ENCODE measurements at places on chromosomes 16 and 17.

GRCh38 chr16:83031524-83031923 is 404.8 kb downstream of the CDH13 start:
- no peak for DNase-seq

DNA sequence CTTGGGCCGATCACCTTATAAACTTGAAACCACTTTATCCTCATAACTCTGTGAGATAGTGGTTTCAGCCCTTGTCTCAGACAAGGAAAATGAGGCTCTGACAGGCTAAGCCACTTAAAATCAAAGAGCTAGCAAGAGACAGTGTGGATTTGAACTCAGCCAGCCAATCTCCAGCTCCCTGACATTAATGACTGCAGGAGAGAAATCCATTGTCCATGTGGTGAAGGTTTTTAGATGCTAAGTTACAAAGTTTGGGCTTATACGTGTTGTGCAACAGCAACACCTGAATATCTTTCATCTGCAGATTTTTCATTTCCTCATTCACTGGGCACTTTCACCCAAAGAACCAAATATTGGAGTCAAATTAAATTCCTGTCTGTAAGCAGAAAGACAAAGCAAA is 501.3 kb downstream of the GRIN2A start:
- no peak for DNase-seq

DNA sequence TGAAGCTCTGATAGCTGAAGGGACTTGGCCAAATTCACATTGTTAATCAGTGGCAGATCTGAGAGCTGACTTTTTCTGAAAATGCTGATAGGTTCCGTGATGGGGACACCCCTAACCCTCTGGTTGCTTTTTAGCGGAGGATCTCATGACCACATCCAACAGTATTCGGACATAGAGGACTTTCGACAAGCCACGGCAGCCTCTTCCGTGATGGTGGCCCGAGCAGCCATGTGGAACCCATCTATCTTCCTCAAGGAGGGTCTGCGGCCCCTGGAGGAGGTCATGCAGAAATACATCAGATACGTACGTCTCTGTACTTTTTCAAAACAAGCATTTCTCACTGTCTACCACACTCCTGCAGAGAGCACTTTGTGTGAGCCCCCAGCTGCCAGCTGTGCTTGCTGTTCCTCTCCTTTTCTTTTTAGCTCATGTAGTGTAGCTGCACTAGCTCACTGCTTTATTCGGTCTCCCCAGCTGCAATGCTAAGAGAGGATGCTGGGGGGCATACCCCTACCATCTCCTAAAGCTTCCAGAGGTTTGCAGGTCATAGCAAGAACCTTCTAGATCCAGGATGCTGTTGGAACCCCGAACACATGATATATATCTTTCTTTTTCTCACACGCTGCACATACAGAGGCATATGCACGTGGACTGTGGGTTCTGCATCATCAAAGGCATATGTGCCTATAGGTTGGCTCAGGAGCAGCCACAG is 14.2 kb upstream of the NFATC3 start:
- DNase-seq = no peak

DNA sequence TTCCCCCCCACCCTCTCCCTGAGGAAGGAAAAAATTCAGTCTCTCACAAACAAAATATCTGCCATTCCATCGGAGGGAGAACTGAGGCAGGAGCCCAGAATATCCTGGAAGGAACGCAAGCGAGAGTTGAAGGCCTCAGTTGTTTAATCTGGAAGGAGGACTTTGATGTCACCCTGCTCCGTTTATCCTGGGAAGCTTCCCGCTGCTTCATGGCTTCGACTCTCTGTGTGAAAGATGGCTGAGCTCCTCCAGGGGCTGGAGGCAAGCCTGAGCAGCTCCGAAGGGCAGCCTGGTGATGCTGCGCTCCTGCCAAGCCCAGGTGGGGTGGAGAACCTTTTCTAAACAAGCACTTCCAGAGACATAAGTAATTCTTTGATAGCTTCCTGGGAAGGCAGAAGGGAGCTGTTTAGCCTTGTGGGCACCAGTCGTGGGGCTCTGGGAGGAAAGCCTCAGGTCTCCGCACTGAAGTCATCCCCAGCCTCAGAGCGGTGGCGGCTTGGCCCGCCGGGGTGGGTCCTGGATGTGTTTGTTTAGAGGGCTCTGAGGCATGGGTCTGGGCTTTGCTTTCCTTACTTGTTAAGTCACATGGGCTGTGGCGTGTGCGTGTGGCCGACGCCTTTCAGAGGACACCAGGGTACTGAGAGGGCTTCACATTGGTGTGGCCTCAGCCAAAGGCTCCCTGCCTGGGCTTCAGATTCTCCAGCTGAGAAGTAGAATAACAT is 7.9 kb downstream of the NKD1 start:
- DNase-seq = no peak

GRCh38 chr16:11181242-11181898 is 74.6 kb downstream of the SOCS1 start:
- DNase-seq = no peak

GRCh38 chr17:70896843-70897242 is 727.5 kb downstream of the KCNJ2 start:
- DNase-seq = no peak

GRCh38 chr17:81514739-81515529 is 2.3 kb upstream of the ACTG1 start:
- peak; percentile 32 for DNase-seq

- no peak for DNase-seq
Measured at GRCh38 chr16:81780350-81780749, 1.3 kb downstream of the PLCG2 start.

GRCh38 chr17:46984341-46984740 is 5.3 kb upstream of the RPRML start:
- no peak for DNase-seq

GRCh38 chr16:11405331-11406176 is 60.3 kb downstream of the RMI2 start:
- DNase-seq = no peak

- peak; percentile 85 for DNase-seq
Measured at GRCh38 chr17:27244491-27245223, 49.3 kb upstream of the WSB1 start.

DNA sequence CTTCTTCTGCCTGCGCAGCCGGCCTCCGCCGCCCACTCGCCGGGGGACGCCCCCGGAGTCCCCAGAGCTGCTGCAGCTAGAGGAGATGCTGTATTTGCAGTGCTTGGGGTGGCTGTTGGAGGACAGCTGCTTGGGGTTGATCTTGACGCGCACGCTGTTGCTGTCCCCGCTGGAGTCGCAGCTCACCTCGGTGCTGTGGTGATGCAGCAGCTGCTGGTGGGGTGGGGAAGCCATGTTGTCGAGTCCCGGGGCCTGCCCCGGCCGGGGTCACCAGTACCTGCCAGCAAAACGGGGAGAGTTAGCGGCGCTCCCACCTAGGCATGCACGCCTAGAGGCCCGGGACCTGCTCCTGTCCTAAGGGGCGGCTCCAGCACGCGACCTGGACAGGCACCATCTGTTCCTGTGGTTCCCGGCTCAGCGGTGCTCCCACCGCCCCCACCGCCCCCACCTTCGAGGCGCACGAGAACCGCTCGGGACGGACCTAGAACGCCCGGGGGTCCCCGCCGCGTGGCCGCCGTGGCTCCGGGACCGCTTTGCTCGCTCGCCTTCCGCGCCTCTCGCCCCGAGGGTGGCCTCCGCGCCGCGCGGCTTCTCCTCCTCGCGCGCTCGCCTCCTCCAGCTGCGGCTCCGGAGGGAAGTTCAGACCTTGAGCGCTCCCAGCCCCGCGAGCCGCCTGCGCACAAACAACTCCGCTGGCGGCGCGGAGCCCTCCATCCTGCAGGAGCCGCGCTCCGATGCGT is 863 bp downstream of the ADCY9 start:
- DNase-seq = no peak

Measured in BJ (cell line).